Body of pancreas (tissue), 4 donors: ENCODE measurements at places on chromosomes 2 and 18.

DNA sequence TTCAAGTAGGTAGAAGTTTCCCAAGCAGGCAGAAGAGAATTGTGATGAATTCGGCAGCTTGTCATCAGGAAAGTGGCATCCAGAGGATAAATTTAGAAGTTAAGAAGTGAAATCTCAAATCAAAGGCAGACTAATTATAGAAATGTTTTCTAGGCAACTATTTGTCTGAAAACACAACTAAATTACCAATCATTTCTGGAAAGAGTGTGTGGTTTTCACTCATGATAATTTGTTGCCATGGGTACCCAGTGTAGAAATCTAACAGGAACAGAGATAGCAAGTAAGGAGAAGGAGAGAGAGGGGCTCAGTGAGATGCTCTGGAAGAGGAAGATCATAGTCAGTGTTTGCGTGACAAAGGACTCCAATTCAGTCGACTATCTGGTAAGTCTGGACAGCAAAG is 208.1 kb downstream of the NCKAP5 start:
- no peak for DNase-seq

- no peak for DNase-seq
Measured at GRCh38 chr2:100053087-100053885, 89.1 kb downstream of the AFF3 start.

DNA sequence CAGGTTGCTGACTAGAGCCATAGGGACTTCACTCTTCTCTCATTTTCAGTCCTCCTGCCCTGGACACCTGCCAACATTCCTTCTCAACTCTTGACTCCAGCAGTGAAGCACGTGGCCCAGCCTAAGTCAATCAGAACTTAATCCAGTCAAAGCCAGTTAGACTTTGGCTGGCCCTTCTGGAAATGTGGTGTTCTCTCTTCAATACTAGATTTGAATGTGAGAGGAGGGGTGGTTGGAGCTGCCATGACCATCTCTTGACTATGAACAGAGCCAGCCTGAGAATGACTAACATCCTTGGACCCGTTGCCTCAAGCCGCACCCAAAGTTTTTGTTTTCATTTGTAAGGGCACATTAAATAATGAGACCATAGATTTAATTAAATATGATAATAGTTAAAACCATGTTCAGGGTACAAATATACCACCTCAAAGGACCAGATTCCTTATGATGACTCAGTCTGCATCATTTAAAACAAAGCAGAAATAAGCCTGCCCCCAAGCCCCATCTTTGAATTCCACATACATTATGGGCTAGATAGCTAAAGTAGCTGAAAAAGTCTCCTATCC is 49.7 kb upstream of the RASGRP3 start:
- peak; percentile 63 for DNase-seq

DNA sequence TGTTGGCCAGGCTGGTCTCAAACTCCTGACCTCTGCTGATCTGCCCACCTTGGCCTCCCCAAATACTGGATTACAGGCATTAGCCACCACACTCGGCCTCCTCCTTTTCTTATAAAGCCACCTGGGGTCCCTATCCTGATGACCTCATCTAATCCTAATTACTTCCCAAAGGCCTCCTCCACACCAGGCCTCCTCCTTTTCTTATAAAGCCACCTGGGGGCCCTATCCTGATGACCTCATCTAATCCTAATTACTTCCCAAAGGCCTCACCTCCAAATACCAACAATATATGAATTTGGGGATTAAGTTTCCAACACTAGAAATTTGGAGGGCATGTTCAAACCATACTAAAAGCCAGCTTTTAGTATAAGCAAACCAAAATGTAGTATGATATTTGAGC is 9.7 kb upstream of the RMC1 start:
- DNase-seq = no peak

- DNase-seq = no peak
Measured at GRCh38 chr2:51208521-51208920, 176.6 kb upstream of the NRXN1 start.

DNA sequence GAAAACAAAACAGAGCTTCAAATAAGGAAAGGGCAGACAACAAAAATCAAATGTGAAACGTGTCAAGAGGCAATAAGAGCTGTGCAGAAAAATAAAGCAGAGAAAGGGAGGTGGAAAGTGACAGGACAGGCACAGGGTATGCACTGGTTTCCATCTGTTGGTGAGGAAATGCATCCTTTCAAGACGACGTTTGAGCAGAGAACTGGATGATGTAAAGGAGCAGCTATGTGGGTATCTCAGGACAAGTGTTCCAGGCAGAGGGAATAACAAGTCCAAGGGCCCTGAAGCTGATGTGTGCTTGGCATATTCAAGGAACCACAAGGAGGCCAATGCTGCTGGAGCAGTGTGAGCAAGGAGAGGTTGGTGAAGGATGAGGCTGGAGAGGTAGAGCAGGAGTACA is 168.9 kb upstream of the SERPINE2 start:
- DNase-seq = no peak

- DNase-seq = no peak
Measured at GRCh38 chr2:196565106-196565765, 74.3 kb upstream of the CCDC150 start.

GRCh38 chr2:163565192-163565591 is 170.6 kb downstream of the FIGN start:
- no peak for DNase-seq

- DNase-seq = no peak
Measured at GRCh38 chr2:58155160-58155778, 85.9 kb downstream of the FANCL start.

DNA sequence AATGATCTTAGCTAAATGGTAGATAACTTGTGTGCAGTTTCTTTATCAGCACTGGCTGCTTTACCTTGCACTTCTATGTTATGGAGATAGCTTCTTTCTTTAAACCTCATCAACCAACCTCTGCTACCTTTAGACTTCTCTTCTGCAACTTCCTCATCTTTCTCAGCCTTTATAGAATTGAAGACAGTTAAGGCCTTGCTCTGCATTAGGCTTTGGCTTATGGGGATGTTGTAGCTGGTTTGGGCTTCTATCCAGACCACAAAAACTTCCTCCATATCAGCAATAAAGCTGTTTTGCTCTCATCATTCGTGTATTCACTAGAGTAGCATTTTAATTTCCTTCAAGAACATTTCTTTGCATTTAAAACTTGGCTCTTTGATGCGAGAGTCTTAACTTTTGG is 123.7 kb downstream of the PIK3C3 start:
- no peak for DNase-seq

GRCh38 chr18:54805571-54806334 is 22.5 kb upstream of the RAB27B start:
- no peak for DNase-seq

DNA sequence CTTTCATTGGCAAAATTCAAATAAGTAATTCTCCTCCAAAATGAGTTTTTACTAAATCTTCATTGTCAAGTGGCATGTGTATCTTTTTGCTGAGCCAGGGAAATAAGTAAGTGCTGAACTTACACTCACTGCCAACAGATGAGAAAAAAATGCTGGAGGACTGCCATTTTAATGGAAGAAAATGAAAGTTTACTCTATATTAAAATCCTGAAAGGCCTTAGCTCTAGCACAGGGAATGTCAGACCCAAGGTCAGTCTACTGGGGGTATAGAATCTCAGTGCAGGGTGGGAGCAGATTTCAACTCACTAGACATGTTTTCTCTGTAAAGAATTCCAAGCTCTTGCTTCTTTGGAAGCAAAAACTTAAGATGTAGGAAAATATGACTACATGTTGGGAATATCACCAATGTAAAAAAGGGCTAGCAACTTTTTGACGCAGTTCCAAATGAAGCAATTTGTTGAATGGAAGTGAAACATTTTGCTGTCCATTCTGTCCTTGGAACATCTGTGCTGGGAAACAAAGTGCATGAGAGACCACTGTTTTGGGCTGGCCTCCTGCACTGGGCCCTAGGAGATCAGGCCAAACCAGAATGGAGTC is 127.0 kb downstream of the ST6GAL2 start:
- no peak for DNase-seq

DNA sequence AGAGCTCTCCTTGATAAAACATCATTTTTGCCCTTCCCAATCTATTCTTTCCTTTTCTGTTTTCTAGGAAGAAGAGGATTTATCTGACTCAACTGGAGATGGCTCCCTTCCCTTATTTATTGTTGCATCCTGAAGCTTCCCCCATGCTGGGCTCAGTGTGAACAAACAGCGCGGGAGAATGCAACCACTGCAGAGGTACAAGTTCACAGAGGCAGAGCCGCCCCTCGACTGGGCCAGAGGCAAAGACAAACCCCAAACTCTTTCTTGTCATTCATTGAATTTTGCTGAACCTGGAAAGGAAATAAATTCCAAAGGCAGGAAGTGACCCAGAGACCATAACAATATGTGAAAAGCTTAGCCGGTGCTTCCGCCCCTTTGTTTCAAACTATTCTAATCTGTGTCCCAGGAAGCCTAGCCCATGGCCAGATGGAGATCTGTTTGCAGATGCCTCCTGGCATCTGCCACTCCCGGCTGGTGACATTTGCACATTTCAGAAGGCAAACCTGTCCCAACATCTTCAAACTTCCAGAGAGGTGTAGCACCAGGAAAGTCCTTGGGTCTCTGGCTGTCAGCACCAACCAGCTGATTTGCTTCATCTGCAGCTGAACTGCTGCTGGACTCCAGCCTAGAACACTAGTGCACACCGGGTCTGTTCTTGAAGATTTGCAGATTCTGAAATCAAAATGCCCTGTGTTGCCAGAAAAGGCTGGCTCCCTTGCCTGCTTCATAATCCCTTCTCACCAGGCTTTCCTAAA is 79.4 kb upstream of the MAP4K3 start:
- peak; percentile 71 for DNase-seq

DNA sequence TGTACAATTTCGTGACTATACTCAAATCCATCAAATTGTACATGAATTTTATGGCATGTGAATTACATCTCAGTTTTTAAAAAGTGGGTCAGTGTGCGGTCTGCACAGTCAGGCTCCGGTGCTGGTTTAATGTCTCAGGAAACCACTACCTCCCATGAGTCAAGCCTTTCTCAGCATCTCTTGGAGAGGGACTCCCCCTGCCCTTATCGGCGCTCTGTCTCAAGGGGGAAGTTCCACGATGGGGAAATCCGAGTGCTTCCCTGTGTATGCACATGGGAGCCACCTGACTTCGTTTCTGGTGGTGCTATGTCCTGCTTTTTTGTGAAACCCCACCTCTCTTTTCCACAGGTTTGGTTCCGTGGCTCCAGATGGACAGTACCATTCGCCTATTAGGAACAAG is 72.5 kb downstream of the ACOXL start:
- no peak for DNase-seq

DNA sequence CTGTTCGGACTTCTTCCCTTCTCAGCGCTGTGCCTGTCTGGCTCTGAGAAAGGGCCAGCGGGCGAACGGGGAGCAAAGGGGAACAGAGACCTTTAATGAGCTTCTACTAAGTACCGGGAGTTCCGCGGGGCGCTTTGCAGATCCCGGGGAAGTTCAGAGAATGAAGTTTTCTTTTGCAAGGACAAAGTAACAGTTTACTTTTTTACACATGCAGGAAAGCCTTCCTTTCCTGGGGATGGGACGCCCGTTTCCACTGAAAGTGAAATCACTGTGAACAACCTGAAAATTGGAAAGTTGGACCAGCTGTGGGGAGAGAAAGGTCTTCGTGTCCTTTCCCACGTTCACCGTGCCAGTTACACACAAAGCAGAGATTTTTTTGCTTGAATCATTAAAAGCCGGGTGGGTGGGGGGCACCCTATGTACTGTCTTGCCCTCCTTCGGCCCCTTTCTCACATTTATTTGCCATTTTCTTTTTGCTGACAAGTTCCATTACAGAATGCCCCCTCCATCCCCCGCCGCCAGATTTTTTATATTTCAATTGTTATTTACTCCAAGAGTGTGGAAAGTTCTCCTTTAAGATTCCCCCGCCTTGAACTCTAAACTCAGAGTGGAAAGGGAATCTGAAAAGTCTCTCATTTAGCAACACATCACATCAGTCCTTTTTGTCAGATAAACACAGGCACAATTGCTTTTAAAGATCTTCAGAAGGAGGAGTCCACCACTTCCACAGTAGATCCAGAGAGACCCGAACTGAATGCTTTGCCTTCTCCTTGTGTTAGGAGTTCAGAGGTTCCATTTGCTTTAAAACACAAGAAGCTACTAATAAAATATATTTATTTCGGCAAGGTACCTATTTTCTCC is 1.1 kb upstream of the FN1 start:
- peak; percentile 8 for DNase-seq

DNA sequence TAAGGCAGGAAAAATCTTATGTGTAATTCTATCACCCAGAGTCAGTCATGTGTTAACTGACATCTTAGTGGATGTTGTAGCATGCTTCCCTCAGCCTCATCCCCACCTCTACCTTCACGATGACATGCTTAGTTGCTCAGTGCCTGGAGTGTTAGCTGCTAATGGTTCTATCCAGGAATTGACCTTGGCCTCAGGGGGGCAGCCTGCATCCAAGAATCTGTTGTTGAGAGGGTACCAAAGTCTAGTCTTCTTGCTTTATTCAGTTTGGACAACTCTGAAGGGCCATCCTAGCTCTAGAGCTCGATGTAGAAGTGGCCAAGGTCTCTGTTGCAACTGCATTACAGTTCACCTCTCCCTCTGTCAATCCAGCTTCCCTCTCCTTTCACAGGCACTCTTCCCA is 61.2 kb downstream of the ACYP2 start:
- peak; percentile 14 for DNase-seq

- peak; percentile 90 for DNase-seq
Measured at GRCh38 chr2:26139269-26140183, 33.4 kb upstream of the GAREM2 start.

GRCh38 chr18:44725300-44726058 is 44.8 kb downstream of the SETBP1 start:
- DNase-seq = peak; percentile 56

- DNase-seq = peak; percentile 32
Measured at GRCh38 chr2:124001696-124002430, 23.2 kb upstream of the CNTNAP5 start.

DNA sequence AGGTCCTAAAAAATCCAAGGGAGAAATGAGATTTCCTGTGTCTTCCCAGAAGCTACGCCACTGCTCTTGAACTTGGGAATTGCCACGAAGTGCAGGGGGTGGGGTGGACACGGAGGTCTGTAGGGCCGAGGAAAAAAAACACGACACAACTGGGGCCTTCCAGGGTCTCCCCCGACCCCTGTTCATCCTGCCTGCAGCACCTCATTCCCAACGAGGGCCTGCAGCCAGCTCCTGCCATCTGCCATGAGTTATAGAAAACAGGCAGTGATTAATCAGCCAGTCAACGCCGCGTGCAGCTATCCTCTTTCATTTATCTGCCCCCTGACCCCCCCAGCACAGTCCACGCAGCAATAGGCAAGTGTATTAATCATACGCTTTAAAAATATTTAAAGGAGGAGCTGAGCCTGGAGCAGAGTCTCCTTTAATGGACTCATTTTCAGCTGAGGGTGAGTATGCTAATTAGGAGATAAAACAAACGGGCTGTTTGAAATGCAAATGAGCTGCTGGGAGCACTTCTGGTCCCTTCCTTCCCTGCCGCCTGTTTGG is 209.9 kb downstream of the TFCP2L1 start:
- peak; percentile 17 for DNase-seq

- no peak for DNase-seq
Measured at GRCh38 chr2:236855866-236856847, 229.5 kb upstream of the COPS8 start.
